Endothelial cell of coronary artery (primary cell): ENCODE measurements at places on chromosomes 4 and X. TPM values are rescaled to one million over a fixed set of nuclear protein-coding genes. Genes with fewer than 3 reads are reported as not detected.

ZBED1 gene
- 37.9 and 40.1 TPM in 2 replicates for total RNA-seq

MTMR8 gene
- total RNA-seq: 0.18 TPM in 1 of 2 replicates, not detected in the other

APELA gene
- total RNA-seq: not detected in 2 replicates

RTL9 gene
- total RNA-seq: not detected in 2 replicates

GNRHR gene
- total RNA-seq: not detected in 2 replicates

FAM47A gene
- not detected in 2 replicates for total RNA-seq

L1CAM gene
- 0.09 and 0.28 TPM in 2 replicates for total RNA-seq

TLR10 gene
- total RNA-seq: not detected in 2 replicates

GAB1 gene
- 8.3 and 9.4 TPM in 2 replicates for total RNA-seq

FATE1 gene
- total RNA-seq: not detected in 2 replicates

TACR3 gene
- total RNA-seq: under 0.01 TPM in 1 of 2 replicates, not detected in the other

STAP1 gene
- total RNA-seq: not detected in 2 replicates

SHISA3 gene
- 3.9 and 12.1 TPM in 2 replicates for total RNA-seq

ADAM29 gene
- total RNA-seq: not detected in 2 replicates

VEGFC gene
- 14.3 and 39.6 TPM in 2 replicates for total RNA-seq

BRS3 gene
- not detected in 2 replicates for total RNA-seq

TDO2 gene
- total RNA-seq: not detected in 2 replicates

FAM184B gene
- total RNA-seq: under 0.01 TPM in 1 of 2 replicates, not detected in the other

SPON2 gene
- total RNA-seq: 0.09 and 1.6 TPM in 2 replicates

PRSS12 gene
- total RNA-seq: 0.09 and 0.56 TPM in 2 replicates

UGT2B15 gene
- not detected in 2 replicates for total RNA-seq

MAP3K15 gene
- total RNA-seq: 0.09 TPM in 2 replicates

MMRN1 gene
- 316 and 417 TPM in 2 replicates for total RNA-seq

RHOH gene
- not detected in 2 replicates for total RNA-seq

ETDA gene
- total RNA-seq: not detected in 2 replicates

AREG gene
- 0.09 and 0.75 TPM in 2 replicates for total RNA-seq

CHRDL1 gene
- not detected in 2 replicates for total RNA-seq

FGB gene
- not detected in 2 replicates for total RNA-seq

SASH3 gene
- not detected in 2 replicates for total RNA-seq

ANOS1 gene
- 0.28 and 0.54 TPM in 2 replicates for total RNA-seq

MXRA5 gene
- under 0.01 TPM in 1 of 2 replicates, not detected in the other for total RNA-seq

ETDB gene
- total RNA-seq: not detected in 2 replicates

GPR173 gene
- total RNA-seq: 2.0 and 4.0 TPM in 2 replicates

SPANXD gene
- total RNA-seq: not detected in 2 replicates

KLF8 gene
- total RNA-seq: 0.09 and 0.66 TPM in 2 replicates

ABCD1 gene
- total RNA-seq: 6.8 and 10.6 TPM in 2 replicates

ELK1 gene
- 7.4 and 9.6 TPM in 2 replicates for total RNA-seq

HPRT1 gene
- total RNA-seq: 14.8 and 33.0 TPM in 2 replicates

CDS1 gene
- total RNA-seq: 0.09 TPM in 1 of 2 replicates, not detected in the other

DRD5 gene
- total RNA-seq: not detected in 2 replicates

ANK2 gene
- 1.5 and 1.7 TPM in 2 replicates for total RNA-seq

PDZD11 gene
- 36.2 TPM in 2 replicates for total RNA-seq

HS3ST1 gene
- 0.56 and 1.8 TPM in 2 replicates for total RNA-seq

PRAF2 gene
- 3.2 and 4.8 TPM in 2 replicates for total RNA-seq

HPGDS gene
- not detected in 2 replicates for total RNA-seq

DMRTC1 gene
- not detected in 2 replicates for total RNA-seq

CFI gene
- total RNA-seq: 9.5 and 16.6 TPM in 2 replicates

LRP2BP gene
- 0.45 and 0.47 TPM in 2 replicates for total RNA-seq

REPS2 gene
- 1.7 and 1.8 TPM in 2 replicates for total RNA-seq

ZNF630 gene
- total RNA-seq: 0.54 and 1.5 TPM in 2 replicates

TRIML2 gene
- total RNA-seq: not detected in 2 replicates

NKX6-1 gene
- total RNA-seq: not detected in 2 replicates

UGT2B10 gene
- not detected in 2 replicates for total RNA-seq

NDST4 gene
- not detected in 2 replicates for total RNA-seq

NXF2 gene
- total RNA-seq: not detected in 2 replicates

PNMA5 gene
- not detected in 2 replicates for total RNA-seq

NXF3 gene
- total RNA-seq: not detected in 2 replicates

STK32B gene
- 9.8 and 17.7 TPM in 2 replicates for total RNA-seq

NDP gene
- total RNA-seq: 0.19 and 1.3 TPM in 2 replicates

PFKFB1 gene
- total RNA-seq: not detected in 2 replicates
